ENCODE measurements at places on chromosomes 7 and 10.

DNA sequence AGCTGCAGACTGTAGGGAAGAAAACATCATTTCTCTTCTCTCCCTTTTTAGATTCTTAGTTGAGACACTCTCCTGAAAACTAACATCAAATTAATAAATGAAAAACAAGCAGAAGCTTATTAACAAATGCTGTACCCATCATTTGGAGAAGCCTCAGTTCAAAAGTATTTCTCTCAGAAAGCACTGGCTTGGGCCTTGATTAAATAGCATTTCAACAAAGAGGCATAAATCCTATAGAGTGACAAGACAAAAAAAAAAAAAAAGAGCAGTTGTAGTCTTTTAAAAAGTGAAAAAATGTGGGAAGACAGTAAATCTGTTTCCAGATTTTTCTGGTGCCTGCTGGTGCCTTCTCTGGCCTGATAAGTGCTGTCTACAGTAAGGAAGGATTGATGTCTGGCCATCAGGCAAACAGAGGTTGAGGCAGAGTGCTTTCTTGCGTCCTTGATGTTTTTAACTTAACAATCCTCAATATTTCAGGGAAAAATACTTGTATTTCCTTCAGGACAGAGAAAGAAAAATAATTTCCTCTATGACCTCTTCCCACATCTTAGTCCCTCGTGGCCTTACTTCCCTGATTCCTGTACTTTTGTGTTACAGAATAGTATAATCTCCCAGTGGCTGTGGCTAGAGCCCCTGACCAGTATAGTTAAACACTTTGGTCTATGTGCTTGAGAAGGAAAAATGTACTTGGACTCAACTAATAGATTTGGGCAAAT is 300.5 kb downstream of the HGF start:
- DNase-seq = no peak

- DNase-seq = no peak
Observed at GRCh38 chr10:112510384-112510783, 63.4 kb downstream of the VTI1A start.

DNA sequence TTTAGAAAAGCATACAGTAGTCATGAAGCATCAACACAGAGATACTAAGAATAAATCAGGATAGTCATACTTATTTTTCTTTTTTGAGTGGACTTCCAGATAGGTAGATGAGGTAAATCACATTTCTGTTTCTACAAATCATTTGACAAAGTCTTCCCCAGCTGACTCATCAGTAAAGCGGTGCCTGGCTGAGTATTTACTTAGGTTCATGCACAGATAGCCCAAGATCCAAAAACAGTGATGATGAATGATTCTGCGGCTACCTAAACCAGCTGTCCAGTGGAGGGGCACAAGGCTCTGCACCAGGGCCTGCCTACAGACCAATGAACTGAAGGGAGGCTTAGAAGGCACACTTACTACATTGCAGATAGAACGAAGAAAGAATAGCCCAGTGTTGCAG is 113.1 kb downstream of the PARP12 start:
- no peak for DNase-seq

- no peak for DNase-seq
Observed at GRCh38 chr7:47576031-47576865, 5.7 kb downstream of the TNS3 start.

GRCh38 chr10:89759531-89759930 is 58.1 kb downstream of the KIF20B start:
- DNase-seq = no peak

DNA sequence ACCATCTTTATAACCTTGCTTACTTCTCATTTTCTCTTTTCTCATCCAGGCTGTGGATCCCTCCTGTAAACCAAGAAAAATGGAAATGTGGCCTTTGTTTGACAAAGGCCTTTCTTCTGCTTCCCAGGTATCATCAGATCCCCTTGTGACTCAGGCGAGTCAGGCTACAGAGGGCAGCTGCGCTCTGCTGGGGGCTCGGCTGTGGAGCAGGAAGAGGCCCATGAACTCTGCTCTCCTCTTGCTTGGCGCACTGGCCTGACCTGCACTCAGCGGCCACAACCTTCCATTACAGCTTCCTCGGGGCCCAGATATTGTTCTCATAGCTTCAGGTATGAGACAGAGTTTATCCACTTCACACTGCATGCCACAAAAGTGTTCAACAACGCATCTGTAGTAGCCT is 457.6 kb upstream of the COBL start:
- no peak for DNase-seq
